ENCODE measurements at places on chromosomes 1 and 21.

DNA sequence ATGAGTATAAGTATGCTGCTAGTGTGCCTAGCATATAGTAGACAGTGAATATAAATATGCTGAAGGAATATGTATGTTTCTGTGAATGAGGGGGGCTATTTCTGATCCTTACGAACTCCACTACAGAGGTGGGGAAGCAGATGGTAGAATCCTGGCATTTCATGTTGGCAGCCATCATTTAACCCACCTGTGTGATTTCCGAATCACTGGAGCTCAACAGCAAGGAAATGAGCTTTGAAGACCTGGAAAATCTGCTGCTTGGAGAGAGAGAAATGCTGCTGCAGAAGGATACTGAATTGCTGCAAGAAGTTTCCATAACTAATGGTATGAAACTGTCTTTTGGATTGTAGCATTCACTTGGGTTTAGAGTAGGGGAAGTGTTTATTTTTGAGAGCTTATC is 83.5 kb downstream of the RABGAP1L start:
- DNase-seq, result no peak

GRCh38 chr21:17925000-17925610 is 105.9 kb upstream of the C21orf91 start:
- DNase-seq, result peak; percentile 35

GRCh38 chr1:72623299-72623708 is 341.0 kb upstream of the NEGR1 start:
- peak; percentile 21 for DNase-seq

DNA sequence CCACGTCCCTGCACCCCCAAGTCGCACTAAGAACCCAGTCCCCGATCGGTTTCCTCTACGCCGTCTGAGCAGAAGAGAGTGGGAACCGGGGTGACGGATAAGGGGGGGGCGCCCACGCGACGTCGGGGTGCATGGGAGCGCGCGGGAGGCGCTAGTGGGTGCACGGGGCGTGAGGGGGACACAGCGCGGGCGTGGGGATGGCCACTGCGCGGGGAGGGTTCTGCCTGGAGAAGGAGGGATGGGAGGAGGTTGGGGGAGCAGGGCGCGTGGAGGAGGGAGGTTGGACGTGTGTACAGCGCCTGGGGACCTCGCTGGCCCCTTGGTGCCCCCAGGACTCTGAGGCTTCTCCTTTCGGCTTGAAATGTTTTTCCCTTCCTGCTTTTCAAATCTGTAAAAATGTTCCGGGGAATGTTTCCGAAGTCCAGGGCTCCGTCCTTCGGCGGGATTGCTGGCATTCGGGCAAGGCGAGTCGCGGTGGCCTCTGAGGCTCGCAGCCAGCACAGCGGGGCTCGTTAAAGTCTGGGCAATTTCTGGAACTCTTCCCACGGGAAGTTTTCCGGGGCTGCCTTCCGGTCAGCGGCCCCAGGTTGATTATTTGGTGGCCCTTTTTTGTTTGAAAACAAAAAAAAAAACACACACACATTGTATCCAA is 13.1 kb downstream of the RNF220 start:
- peak; percentile 35 for DNase-seq

- DNase-seq, result no peak
These were observed 2.1 kb upstream of the SELENON start for GRCh38 chr1:25797939-25798338.

GRCh38 chr1:226568975-226569741 is 20.6 kb downstream of the STUM start:
- no peak for DNase-seq

DNA sequence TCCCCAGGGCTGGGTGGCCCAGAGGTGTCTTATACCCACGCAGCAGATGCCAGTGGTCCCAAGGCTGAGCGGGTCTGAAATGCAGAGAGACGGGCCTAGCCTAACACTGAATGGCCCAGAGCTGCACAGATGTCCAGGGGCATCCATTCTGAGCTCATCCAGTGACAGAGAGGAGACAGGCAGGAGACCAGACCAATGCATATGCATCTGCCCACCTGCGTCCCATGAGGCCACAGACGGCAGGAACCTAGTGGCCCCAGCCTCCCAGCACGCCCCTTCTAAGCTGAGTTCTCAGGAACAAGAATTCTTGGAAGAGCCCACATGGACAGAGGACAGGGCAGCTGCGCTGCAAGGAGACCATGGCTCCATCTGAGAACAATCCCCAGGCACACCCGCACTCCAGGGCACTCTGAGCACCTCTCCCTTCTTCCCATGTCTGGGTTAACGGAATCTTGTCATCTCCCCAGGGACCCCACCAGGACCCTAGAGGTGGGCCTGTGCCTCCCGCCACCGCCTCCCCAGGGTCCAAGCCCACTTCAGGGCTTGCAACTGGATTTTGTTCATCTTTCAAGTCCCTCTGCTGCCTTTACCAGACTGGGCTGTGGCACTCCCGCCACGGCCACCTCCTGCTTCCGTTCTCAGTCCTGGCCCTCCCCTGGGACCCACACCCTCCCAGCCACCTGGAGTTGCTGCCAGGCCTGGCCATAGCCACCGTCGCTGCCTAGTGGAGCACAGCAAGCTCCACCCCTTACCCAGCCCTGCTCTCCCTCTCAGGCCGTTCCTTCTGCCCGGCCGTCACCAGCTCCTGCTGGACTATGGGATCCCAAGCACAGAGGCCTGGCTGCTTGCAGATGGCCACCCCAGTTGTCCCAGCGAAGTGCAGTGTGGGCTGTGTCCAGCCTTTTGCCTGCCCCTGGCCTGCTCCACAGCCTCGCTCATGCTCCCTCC is 3.3 kb downstream of the WNT3A start:
- no peak for DNase-seq

DNA sequence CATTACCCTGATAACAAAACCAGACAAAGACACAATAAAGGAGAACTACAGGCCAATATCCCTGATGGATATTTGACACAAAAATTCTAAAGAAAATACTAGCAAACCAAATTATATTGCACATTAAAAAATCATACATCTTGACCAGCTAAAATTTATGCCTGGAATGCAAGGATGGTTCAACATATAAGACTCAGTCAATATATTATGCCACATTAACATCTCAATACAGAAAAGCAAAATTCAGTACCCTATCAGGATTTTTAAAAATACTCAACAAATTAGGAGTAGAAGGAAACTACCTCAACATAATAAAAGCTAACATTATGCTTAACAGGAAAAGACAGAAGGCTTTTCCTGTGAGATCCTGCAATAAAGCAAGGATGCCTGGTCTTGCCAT is 177.1 kb downstream of the MAGI3 start:
- DNase-seq, result no peak

DNA sequence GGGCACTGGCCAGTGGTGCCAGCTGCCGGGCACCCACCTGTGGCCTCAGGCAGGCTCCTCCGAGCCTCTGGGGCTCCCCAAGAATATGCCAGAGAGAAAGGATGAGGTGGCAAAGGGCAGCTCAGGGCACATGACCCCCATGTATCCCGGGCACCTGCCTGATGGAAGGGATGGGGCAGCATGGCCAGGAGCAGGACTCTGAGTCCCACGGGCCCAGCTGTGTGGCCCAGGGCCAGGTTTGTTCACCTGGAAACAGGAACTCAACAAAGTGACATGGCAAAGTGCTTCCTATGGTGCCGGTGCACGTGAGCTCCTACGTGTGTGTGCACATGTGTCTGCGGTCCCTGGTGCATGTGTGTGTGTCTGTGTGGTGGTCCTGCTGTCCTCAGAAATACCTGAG is 9.5 kb upstream of the GPR153 start:
- no peak for DNase-seq

DNA sequence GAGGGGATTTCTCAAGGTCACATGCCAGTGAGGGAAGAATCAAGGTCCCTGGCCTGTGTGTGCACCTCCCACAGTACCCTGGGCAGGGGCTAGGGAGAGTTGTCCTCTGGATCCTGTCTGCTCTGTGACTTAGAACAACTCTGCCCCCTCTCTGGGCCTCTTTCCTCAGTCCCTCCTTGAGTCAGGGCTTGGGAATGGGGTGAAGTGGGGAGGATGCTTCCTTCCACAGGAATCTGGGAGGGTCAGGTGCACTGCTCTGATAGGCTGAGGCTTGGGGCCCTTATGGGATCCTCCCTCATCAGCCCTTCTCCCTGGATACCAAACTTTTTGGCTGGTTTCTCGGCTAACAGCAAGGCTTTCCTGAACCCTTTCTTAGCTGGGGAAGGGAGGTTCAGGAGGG is 2.5 kb downstream of the TRNP1 start:
- DNase-seq, result no peak

DNA sequence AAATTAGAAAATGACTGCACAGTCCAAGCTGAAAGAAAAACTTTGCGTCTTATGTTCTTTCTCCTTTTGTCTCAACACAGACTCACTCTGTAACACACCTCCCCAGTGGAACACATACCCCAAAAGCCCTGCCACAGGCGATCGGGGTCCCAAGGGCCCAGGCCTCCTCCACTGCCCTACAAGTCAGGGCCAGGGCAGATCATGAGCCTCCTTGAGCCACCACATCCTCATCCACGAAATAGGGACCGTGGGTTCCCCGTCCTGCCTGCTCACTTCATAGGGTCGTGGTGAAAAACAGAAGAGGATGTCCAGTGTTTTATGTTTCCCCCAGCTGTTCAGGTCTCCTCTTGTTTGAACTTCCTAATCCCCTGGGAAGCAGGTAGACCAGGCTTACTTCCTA is 116.7 kb downstream of the KCNN3 start:
- no peak for DNase-seq

- DNase-seq, result no peak
These were observed 46.2 kb upstream of the WASF2 start for GRCh38 chr1:27536010-27536757.

All from bone marrow (tissue), 2 donors.